ENCODE measurements at places on chromosomes 5 and 9.

- no peak for DNase-seq
Measured at GRCh38 chr5:168734620-168735300, 155.6 kb upstream of the PANK3 start.

DNA sequence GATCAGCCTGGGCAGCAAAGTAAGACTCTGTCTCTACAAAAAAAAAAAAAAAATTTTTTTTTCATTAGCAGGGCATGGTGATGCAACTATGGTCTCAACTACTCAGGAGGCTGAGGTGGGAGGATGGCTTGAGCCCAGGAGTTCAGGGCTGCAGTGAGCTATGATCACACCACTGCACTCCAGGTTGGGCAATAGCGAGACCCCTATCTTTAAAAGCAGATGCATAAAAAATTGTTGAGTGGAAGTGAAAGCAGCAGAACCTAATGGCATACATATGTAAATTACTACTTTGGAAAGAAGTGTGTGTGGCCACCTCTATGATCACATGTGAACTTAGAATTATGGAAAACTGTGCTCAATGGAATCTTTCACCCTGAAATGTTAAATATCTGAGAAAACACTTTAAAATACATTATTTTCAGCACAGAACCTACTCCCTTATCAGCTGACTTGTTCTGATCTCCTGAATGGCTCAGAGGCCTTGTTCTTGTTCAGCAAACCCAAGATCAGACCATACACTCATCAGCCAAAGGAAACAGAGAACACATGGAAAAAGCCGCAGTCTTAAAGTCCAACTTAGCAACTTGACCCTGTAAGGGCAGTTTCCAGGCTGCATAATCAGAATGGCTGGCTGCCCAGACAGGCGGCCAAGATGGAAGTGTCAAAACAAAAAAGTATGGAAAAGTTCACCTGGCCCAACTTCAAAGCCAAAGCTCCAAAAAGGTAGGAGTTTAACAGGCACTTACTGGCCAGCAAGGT lies 56.5 kb downstream of the SIL1 start:
- no peak for DNase-seq

GRCh38 chr9:87109851-87110250 lies 162.5 kb upstream of the GAS1 start:
- no peak for DNase-seq

GRCh38 chr5:154984946-154985516 lies 28.5 kb upstream of the KIF4B start:
- DNase-seq = no peak

DNA sequence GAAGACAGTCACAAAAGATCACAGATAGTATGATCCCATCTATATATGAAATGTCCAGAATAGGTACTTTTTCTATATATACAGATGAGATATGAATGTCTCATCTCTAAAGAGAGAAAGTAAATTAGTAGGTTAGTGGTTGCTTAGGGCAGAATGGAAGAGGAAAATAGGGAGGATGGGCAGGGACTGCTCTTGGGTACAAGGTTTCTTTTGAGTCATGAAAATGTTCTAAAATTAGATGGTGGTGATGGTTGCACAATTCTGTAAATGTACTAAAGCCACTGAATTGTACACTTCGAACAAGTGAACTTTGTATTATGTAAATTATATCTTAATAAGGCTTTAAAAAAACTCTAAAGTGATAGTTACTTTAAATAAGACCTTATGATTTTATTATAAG lies 59.6 kb upstream of the GRAMD2B start:
- DNase-seq = no peak

DNA sequence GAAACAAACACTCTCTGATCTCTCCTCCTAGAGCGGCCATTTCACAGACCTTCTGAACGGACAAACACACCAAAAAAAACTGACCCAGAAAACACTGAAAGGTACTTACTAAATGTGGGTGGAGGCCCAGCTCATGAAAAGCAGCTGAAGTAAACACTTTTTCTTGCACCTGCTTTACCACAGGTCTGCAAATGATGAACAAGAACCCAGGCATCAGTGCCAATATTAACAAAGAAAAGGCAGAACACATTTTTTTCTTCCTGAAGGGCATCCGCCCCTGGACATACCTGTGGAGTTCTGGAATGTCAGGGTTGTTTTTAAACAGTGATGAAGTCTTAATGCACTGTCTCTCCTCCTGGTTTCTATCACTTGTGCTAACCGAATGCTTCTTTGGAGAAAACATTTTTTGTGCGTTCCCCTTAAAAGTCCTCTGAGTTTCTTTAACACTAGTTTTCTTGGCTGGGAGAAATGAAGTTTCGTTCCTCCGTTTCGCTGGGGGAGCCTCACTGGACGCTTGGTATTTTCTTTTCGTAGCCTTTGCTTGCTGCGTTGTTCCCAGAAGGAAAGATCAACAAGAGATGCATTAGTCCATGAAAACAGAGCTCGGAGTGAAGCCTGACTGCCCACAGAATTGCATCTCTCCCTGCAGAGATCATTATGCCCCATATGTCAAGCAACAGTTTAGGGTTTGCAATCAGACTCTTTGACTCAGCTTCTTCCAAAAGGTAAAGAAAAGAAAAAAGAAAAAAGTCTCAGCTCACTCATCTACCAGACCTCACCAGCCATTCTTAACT lies 7.4 kb downstream of the DDX31 start:
- no peak for DNase-seq

DNA sequence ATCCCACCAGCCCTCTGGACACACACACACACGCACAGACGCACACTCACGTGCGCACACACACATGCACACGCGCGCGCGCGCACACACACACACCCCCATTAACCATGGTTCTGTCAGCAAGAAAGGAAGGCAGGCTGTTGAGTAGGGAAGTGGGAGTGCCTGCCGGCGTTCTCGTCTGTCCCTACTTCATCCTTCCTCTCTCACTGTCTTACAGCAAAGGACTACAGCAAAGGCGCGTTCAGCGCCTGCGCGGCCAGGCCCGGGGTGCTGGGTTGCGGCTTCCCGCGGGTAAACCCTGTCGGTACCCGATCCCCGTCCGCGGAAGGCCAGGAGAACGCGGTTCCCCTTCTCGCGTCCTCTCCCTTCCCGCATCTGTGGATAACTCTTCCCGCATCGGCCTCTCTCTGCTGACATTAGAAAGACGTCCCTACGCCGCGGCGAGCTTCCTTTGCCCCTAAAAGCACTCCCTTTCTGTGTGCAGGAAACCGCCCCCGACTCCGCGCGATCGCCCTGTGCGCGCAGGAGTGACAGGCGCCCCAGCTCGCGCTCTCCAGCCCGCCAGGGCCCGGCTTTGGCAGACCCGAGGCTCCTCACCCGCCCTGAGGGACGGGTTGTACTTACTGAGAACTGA lies 219.2 kb downstream of the AGTPBP1 start:
- DNase-seq = peak; percentile 1

DNA sequence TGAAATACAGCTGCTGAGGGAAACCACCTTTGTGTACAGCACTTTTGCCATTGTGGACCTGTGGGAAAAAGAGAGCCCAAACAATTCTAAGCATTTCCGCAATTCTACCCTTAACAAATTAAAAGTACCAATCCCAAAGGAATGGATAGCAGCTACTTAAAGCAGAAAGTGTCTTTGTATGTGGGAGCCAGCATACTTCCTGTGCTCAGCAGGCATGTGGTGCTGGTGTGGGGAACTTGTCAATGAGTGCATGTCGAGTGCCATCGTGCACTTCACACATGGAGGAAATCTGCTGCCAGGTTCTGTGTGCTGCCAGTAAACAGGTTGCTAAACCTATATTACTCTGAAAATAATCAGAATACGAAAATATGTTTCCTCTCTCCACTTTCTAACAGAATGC lies 399.0 kb downstream of the LRRC70 start:
- no peak for DNase-seq

- DNase-seq = no peak
Measured at GRCh38 chr5:43873791-43874190, 270.8 kb downstream of the NNT start.

- DNase-seq = no peak
Measured at GRCh38 chr9:130932255-130933079, 6.6 kb downstream of the FIBCD1 start.

DNA sequence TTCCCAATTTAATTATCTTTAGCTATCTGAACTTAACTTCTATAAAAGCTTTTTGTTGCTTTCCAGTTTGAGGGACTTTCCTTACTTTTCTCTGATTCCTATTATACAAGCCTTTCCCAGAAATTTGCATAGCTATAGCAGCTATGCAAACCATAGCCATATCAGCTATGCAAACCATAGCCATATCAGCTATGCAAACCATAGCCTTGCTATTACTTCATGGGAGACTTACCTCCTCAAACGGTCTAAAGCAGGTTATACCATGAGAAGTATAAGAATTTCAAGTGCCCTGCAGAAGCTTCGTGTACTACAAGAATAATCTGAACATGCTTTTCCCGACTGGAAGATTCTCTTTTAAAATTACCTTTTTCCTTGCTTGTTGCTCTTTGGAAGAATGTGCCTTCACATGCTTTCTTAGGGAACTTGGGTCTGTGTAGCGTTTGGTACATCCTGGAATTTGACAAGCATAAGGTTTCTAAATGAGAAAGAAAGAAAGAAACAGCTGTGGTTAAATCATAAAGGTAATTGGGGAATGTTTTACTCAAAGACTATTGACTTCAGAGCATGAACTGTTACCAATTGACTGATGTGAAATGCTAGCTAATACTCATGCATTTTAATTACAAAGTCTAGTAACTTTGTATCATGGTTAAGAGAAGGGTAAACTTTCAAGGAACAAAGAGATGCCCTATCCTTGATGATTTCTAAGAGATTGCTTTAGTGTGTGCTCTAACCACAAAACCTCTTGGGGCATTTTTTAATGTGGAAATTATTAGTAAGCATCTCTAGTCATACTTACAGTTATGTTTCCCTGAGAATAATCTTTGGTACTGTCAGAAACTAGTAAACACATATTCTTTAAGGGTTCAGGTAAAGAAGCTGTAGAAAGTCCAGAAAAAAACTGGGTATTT lies 367.6 kb downstream of the GLIS3 start:
- no peak for DNase-seq

GRCh38 chr5:431001-431710 lies 11.8 kb upstream of the EXOC3 start:
- DNase-seq = peak; percentile 29

GRCh38 chr5:94693845-94694370 lies 75.4 kb downstream of the SLF1 start:
- DNase-seq = no peak

DNA sequence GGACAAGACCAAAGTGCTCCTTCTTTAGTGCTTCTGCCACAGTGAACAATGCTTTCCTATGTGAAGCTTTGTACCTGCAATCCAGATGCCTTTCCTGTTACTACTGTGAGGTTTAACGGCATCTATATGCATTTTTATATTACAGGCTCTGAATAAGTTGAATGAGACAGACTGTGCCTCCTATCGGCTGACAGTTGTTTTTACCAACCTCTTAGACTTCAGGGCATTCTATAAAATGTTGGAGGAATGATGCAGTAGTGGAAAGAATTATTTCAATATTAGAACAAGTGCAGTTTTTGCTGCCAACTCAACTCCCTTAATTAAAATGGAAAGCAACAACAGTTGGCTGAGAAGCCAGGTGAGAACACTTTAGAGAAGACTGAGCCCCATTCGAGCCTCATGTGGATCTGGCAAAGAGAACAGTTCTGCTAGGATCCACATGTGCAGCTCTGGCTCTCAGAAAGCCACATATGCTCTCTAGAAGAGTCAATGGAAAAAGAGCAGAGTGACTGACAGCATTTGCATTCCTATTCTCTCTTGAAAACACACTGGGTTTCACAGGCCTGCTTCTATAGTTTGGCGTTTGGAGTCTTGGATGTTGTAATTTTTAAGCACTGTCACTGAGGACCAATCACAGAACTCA lies 147.5 kb downstream of the LURAP1L start:
- DNase-seq = no peak

GRCh38 chr5:2864515-2865105 lies 113.1 kb upstream of the IRX2 start:
- no peak for DNase-seq

- DNase-seq = no peak
Measured at GRCh38 chr5:149028984-149029383, 33.9 kb downstream of the SH3TC2 start.

DNA sequence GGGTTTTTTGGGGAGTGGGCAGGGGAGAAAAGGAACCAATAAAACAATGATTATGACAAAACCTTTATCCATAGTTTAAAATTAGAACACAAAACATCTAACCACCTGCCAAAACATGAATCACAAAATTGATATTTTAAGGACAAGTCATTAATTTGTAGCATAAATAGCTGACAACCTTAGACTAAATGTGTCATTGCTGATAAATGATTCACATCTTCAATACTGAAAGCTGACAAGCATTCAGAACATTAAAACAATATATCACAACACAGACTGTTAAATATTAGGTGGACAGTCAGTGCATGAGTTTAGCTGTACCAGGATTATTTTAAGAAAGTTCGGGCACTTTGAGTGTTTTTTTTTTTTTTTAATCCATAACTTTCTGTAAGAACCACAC lies 71.5 kb downstream of the NR3C1 start:
- no peak for DNase-seq

DNA sequence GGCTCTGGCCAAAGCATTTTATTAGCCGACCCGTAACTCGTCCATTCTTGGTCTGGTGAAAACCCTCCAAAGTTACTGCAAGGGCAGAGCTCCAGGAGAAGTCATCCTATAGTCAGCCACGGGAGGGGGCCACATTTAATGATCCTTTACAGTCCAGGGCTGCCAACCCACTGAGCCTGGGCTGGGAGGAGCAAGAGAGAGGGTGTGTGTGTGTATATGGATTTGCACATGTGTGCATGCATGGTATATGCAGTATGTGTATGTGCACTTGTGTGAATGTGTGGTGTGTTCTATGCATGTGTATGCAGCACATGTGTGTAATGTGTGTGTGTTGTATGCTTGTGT lies 4.2 kb upstream of the RASGEF1C start:
- DNase-seq = no peak

DNA sequence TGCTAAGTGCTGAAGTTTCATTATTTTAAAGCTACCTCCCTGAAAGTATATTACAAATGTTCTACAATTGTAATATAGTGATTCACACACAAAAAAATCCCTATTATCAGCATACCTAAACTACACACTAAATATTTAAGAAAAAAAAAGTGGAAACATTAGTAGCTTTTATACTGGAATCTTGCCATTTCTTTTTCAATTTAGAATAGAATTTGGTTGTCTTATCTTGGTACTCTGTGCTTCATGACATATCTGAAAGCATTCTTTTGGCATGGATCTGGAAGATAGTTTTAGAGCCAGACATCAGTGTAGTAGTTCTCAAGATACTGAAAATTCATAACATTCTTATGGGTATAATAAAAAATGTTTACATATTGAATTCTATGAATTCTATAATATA lies 35.0 kb downstream of the SLC1A3 start:
- DNase-seq = no peak

Data from stimulated activated CD4-positive, alpha-beta T cell treated with anti-CD3 and anti-CD28 coated beads, TNF-alpha, amount 100 ng/mL, for 4 hours (primary cell).